GM13976 (cell line): ENCODE measurements at places on chromosomes 4 and X.

DNA sequence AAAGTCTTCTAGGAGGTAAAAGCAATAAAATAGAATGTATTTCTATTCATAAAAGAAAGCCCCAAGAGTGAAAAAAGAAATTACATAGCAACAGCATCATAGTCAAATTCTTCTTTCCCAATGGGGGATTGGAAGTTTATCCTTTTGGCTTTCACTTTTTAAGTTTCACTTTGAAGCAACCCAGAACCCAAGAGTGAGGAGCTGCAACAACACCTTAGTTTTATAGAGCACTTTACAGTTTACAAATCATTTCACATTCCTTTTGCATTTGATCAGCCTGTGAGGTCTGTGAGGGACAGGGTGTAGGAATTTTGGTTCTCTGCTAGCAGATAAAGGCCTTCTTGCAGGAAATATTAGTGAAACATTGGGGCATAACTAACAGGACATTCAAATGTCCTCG lies 112.0 kb upstream of the NDP start:
- DNase-seq, result no peak

- no peak for DNase-seq
These were observed 109.9 kb upstream of the SMIM10 start for GRCh38 chrX:134880866-134881265.

DNA sequence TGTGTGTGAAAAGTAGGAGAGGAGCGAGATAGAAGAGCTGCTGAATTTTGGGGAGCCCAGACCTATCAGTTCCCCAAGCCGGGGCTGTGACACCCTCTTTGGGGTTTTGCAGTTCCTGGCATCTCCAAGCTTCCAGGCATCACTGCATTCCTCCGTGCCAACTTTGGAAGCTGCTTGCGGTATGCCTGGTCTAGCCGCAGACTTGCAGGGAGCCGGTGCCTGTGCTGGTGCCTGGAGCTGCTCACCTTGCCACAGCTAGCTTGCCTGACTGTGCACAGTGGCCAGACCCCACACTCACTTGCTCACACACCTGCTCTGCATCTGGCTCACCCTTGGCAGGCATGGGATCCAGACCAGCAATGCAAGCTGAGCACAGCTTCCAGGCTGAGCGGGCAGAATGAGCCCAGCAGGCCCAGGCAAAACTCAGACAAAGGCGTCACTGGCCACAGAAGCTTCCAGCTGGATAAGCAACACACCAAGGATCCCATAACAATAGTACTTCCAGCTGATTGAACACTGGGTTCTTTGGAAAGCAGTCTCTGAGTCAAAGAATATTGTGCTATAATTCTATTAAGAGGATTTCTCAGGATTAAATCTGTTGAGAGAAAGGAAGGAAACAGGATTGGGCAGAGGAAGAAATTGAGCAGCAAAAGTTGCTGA lies 390.9 kb downstream of the TEX13C start:
- no peak for DNase-seq

- no peak for DNase-seq
These were observed 35.0 kb upstream of the BCOR start for GRCh38 chrX:40132751-40133150.

DNA sequence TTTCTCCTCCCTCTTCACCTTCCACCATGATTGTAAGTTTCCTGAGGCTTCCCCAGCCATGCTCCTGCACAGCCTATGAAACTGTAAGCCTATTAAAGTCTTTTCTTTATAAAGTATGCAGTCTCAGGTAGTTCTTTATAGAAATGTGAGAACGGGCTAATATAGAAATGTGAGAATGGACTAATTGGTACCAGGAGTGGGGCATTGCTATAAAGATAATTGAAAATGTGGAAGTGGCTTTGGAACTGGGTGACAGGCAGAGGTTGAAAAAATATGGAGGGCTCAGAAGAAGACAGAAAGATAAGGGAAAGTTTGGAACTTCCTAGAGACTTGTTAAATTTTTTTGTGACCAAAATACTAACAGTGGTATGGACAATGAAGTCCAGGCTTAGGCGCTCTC lies 959.3 kb downstream of the SH3BGRL start:
- no peak for DNase-seq

DNA sequence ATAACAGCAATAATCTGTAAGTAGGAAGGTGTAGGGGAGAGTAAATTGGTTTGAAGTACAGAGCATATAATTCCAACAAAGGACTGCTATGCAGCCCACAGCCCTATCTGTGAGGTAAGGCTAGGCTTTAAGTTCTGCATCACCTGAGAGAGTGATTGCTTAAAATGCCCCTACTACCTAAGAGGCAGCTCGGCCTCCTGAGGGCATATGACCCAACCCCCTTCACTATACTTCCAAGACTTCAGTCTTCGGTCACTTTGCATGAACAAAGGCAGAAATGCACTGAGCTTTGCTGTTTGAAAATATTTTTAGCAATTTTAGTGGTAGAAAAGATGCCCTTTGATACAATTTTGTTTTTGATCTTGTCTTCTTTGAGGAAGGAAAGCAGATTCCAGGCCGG lies 4.9 kb upstream of the DDX3X start:
- no peak for DNase-seq

GRCh38 chrX:39749135-39749534 lies 348.6 kb downstream of the BCOR start:
- DNase-seq, result no peak

DNA sequence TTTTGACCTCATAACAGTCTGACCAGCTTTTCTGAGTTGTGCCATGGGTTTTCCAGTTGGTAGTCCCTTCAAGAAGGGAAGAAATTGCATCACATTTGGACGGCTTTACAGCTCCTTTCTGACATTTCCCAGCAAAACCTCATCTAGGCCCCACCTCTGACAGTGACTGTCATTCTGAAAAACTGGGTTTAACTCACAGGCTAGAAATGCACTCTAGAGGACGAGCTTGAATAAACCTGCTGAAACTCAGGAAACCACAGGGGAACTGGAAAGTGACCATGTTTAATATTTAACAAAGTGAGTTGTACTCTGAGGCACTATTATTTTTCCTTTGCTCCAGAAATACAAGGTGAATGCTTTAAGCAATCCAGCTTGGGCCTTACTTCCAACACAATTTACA lies 434.3 kb upstream of the RASGEF1B start:
- DNase-seq, result peak; percentile 12

GRCh38 chr4:121633653-121634052 lies 63.1 kb downstream of the ANXA5 start:
- no peak for DNase-seq

DNA sequence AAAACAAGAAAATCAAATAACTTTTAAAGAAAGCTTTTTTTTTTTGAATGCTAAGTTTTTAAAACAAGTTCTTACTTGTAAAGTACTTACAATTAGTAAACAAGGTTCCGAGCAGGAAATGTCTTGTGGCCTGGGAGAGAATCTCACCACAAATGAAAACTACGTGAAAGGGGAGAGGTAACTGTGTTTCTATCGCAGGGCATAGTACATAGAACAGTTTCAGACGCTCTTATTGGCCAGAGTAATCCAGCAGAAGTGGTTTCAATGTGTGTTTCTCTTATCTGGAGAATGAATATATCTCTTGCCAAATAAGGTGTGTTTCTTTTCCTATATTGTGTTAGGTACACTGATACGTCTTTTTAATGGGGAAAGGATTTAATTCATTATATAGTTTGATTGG lies at the start of gene PLAC8:
Gene PLAC8 (minus strand): TSS at position 154 of the 400 bp plus-strand sequence. CDS start 6,808 bp downstream, outside the sequence.
- DNase-seq, result peak; percentile 43

DNA sequence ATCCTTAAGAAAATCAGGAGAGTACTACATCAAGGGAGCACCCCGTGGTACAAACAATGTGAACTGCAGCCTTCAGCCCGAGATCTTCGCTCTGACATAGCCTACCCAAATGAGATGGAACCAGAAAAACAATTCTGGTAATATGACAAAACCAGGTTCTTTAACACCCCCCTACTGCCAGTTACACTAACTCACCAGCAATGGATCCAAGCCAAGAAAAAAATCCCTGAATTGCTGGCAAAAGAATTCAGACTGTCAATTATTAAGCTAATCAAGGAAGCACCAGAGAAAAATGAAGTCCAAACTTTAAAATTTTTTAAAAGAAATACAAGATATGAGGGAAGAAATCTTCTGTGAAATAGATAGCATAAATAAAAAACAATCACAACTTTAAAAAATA lies 101.7 kb upstream of the KLF8 start:
- DNase-seq, result no peak

- no peak for DNase-seq
These were observed 163.2 kb downstream of the SLC7A11 start for GRCh38 chr4:138078751-138079520.

GRCh38 chr4:24143741-24144140 lies 253.9 kb upstream of the PPARGC1A start:
- DNase-seq, result no peak

DNA sequence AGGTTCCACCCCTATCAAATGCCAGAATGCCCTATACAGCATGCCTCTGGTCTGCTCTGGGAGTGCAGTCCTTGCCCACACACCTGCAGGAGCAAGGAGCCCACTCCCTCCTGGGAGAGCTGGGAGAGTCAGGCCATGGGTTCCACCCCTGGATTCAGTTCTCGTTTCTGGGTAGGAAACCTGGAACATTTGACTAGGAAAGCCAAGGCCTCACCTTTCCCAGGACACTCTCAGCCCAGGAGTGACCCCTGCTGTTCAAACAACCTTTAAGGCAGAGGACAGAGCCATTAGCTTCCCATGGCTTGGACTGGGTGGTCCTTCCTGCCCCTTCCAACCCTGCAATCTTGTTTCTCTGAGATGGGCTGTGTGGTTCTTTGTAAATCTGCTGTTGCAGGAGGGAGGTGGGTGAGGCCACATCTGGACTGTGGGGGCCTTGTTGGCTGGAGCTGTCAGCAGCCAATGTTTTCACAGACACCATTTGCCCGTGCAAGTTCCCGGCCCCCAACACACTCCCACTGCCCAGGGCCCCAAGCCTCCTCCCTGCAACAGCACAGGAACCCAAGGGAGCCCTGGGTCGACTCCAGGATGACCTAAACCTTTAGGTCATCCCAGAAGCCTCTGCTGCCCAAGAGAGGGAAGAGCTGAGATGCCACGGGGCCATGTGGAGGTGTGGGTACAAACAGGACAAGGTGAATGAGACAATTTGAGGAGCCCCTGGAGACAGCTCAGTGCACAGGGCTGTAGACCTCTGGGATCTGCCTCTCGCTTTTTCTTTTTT lies 104.4 kb downstream of the PJA1 start:
- DNase-seq, result no peak

DNA sequence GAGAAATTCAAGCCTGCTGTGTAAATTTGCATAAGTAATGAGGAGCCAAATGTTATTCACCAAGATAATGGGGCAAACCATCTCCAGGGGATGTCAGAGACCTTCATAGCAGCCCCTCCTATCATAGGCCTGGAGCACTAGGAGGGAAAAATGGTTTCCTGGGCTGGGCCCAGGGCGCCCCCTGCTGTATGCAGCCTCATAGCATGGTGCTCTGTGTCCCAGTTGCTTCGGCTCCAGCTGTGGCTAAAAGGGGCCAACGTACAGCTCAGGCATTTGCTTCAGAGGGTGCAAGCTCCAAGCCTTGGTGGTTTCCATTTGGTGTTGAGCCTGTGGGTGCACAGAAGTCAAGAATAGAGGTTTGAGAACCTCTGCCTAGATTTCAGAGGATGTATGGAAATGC lies 859.3 kb downstream of the RPA4 start:
- no peak for DNase-seq

- DNase-seq, result no peak
These were observed 172.5 kb downstream of the PCDH18 start for GRCh38 chr4:137359691-137360315.

DNA sequence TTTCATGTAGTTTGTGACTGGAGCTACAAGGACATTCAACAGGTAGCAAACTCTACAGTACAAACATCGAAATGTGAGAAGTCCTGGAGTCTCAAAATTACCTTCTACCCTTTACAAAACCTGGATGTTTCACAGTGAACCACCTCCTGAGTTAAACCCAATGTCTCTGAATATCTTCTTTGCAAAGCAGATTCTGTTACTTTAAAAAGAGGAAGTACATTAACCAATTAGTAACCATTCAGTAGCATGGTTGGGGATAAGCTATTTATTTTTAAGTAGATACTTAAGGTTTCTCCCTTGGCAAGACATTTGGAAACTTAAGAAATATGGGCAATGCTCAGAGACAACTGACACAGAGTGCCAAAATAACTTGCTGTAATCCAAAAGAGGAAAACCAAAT lies 371.9 kb upstream of the NWD2 start:
- DNase-seq, result no peak

GRCh38 chr4:104976262-104976661 lies 170.4 kb upstream of the TET2 start:
- no peak for DNase-seq
